M059J (cell line): ENCODE measurements at places on chromosomes 6 and 20. TPM values are rescaled to one million over a fixed set of nuclear protein-coding genes. Genes with fewer than 3 reads are reported as not detected.
A peak's percentile ranks its signal among the peaks of the same experiment; 100 is the strongest.

DNA sequence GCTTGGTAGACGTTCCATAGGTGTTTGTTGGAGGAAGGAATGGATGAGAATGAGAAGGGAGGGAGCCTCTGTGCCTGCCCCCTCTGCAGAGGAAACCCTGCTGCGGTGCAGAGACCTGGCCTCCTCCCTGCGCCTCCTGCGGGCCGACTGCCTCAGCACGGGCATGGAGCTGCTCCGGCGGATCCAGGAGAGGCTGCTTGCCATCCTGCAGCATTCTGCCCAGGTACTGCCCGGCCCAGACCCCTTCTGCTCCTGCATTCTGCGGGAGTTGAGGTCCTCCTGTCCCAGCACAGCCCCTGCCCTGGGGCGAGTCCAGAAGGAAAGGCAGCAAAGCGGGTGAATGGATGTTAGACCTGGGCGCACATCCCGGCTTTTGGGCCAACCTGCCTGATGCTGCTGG lies 6.1 kb downstream of the DNPH1 start:
- DNase-seq: no peak

Gene TMEM170B
- 1.2 and 4.0 TPM in 2 replicates for total RNA-seq

Gene ZDHHC14
- total RNA-seq: 7.6 and 12.1 TPM in 2 replicates

DNA sequence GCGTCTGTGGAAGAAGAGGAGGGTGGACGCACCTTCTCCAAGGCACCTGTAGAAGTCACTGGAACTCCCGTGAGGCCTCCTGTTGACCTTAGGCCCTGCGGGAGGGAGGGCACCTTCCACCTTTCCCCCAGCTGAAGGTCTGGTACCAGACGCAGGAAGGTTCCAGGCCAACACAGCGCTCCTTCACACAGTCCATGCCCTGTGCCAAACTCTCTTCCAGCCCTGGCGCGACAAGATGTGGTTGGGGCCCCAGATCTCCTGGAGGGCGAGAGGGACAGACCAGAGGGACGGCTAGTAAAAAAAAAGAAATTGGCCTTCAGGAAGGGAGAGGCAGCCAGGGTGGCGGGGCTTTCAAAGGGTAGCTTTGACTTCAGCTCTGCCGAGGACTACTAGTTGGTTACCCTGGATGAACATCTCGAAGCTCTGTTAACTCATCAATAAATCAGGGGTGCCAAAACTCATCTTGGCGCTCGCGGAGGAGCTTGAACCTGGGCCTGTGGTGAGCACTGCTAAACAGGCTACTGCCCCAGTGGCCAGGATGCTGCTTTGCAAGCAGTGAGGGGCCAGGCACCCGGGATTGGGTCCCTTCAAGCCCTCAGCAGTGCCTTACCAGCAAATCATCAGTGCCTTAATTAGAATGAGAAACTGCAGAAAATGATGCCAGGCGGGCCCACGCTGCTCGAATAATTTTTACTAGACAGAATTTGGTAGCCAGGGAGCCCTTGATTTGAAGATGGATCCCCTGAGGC lies 14.9 kb downstream of the AARS2 start:
- DNase-seq: peak; percentile 13

GRCh38 chr6:18985061-18985460 lies 597.9 kb downstream of the RNF144B start:
- no peak for DNase-seq

DNA sequence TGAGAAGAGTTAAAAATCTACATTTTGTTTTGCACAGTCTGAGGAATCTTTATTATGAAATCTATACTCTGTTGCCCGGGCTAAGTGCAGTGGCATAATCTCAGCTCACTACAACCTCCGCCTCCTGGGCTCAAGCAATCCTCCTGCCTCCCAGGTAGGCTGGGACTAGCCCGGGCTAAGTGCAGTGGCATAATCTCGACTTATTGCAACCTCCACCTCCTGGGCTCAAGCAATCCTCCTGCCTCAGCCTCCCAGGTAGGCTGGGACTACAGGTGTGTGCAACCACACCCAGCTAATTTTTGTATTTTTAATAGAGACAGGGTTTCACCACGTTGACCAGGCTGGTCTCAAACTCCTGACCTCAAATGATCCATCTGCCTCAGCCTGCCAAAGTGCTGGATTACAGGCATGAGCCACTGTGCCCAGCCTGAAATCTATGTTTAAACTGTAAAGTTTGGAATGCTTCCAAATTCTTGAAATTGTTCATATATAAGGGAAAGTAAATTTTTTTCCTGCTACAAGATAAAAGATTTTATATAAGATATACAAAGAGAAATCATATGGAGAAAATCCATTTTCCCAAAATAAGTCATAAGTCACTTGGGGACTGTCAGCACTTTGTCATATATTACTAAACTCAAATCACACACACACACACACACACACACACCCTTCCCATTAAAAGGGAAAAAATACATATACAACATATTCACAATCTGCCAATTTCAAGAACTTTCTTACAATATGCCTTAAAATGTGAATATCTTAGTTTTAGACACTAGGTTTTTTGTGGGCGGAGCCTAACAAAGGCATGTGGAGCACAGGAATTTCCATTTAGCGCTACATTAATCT lies 19.4 kb downstream of the PTPRK start:
- DNase-seq: no peak

Gene RBPJL
- total RNA-seq: not detected in 2 replicates
